ENCODE measurements at places on chromosomes 1 and 21.

GRCh38 chr1:54153535-54154439 lies 987 bp upstream of the CDCP2 start:
- no peak for DNase-seq

DNA sequence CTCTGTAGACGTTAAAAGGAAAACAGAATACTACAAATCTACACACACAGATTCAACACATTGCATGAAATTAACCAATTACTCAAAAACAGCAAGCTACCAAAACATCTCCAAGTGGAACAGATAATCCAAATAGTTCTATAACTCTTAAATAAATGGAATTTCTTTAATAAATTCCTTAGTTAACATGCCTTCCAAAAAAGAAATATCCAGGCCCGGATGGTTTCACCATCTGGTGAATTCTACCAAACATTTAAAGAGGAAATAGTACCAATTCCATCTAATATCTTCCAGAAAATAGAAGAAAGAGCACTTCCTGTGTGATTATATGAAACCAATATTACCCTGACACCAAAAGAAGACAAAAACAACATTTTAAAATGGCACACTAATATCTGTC lies 52.8 kb upstream of the COL6A2 start:
- no peak for DNase-seq

- DNase-seq: no peak
These were observed 53.2 kb downstream of the AHCTF1 start for GRCh38 chr1:246878551-246878950.

DNA sequence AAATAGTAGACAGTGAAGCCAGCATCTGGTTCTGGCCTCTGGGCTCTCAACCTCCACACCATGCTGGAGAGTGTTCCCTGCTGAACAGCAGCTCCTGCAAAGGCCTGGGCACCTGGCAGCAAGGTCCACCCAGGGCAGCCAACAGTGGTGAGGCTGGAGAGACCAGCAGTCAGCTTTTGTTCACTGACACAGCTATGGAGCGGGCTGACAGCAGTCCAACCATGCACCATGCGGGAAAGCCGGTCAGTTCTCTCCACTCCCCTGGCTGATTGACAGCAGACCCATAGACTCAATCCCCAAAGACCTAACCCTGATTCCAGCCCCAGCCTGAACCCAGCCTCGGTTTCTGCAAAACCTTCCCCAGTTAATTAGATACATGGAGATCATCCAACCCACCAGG lies 49.0 kb downstream of the KLHDC7A start:
- DNase-seq: no peak

- DNase-seq: peak; percentile 7
These were observed at the start of gene IL20 for GRCh38 chr1:206864939-206865671. TSS of gene IL20 (plus strand) at chr1:206865623. CDS start at chr1:206865853, 230 bp downstream.

Measured in NCI-H2029 treated with DMSO at 0.1 percent for 48 hours (cell line).